ENCODE measurements at places on chromosomes 6 and 20.

GRCh38 chr20:417801-418342 is 9.8 kb downstream of the RBCK1 start:
- no peak for DNase-seq

DNA sequence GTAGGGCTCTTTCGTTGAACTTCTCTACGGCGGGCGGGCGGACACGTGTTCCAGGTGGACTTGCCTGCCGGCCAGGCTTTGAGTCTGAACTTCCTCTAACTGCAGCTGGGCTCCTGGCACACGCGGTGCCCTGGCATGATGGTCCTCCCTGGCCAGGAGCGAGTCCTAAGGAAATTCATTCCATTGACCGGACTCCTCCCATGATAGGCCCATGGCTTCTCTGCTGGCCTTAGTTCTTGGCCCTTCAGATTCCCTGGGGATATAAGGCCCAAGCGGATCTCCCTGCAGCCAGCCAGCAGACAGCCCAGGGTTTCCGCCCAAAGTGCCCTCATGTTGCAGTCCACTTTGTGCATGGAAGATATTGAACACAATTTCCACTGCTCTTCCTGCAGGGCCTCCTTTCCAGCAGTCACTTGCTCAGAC is 39.4 kb downstream of the TBC1D7 start:
- no peak for DNase-seq

DNA sequence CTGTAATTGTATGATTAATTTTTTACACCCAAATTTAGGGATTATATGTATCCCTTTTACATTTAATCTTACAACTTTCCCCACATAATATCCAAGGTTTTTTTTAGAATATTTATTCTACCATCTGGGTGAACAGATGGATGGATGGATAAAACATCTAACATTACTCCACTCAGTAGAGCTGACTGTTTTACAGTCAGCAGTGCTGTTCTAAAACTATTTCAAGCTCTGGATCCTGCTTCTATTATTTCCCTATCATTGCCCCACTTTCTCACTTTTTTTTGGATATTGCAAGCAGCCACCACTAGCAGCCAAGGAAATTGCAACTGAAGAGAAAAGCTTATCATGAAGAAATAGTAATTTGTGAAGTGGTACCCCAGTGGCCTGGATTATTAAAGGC is 173.7 kb downstream of the ARHGAP18 start:
- no peak for DNase-seq

GRCh38 chr6:166520905-166521834 is 65.3 kb downstream of the RAMACL start:
- no peak for DNase-seq

DNA sequence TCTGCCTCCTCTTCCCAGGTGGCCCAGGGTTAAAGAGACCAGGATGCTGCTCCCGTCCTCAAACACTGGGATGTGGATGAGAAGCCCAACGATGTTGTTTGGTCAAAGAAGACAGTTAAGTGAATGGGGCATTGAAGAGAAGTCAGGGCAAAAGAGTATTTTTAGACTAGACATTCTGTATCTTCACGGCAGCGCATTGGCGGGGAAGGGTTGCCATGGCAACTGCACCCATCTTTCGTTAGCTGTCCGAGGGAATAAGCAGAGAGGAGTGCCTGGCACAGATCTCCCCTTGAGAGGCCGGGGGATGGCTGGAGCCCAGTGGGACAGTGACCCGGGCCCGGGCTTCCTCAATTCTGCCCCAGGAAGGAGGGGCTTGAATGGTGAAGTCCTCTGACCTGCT is 56.4 kb upstream of the GPR31 start:
- no peak for DNase-seq

DNA sequence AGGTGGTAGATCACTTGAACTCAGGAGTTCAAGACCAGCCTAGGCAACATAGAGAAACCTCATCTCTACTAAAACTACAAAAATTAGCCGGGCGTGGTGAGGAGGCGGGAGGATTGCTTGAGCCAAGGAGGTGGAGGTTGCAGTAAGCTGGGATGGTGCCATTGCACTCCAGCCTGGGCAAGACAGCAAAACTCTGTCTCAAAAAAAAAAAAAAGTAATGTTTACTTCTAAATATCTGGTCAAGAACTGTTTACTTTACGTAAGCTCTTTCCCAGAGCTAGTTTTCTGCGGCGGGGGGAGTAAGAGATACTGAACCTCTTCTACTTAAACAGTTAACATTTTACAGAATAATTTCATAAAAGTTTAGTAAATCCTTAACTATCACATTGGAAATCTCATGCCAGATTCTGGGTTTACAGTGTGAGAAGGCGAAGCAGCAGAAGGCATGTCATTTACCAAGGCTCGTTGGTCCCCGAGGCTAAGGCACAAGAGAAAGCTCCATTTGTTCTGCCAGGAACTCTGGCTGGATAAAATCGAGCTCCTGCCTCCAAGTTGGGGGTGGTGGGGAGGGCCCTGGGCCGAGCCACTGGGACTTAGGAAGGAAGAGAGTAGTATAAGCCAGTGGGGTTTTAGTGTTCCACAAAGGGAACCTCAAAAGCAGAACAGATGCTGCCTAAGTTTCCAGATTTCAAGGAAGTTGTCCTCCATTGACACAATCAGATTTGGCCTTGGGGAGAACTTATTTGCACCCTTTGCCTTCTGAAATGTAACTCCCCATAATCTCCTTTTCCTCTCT is 41.7 kb downstream of the ARFGEF2 start:
- DNase-seq = no peak

GRCh38 chr6:109222848-109223247 is 127.5 kb downstream of the CEP57L1 start:
- no peak for DNase-seq

DNA sequence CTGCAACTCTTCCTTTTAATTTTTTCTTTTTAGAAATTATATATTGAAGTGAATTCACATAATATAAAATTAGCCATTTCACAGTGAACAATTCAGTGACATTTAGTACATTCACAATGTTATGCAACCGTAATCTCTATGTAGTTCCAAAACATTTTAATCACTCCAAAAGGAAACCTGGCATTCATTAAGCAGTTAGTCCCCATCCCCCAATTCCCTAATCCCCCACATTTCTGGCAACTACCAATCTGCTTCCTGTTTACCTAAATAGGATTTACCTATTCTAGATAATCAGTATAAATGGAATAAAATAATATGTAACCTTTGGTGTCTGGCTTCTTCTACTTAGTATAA is 8.5 kb upstream of the DDX27 start:
- DNase-seq = no peak

DNA sequence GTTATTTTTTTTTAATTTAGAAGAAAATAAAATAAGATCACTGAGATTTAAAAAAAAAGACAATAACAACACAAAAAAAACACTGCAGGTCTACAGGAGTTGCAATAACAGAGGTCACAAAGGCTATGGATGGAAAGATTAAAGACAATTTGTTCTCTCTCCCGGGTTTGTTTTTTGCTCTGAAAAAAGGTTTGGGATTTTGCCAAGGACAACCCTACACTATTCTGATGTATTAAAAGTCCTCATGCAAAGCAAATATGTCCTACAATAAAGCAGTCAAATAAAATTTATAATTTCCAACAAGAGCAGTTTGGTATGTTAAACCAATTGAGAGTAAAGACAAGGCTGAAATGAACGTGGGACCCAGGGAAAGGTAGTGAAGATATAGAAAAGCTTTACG is 55.6 kb downstream of the PTPRK start:
- no peak for DNase-seq

DNA sequence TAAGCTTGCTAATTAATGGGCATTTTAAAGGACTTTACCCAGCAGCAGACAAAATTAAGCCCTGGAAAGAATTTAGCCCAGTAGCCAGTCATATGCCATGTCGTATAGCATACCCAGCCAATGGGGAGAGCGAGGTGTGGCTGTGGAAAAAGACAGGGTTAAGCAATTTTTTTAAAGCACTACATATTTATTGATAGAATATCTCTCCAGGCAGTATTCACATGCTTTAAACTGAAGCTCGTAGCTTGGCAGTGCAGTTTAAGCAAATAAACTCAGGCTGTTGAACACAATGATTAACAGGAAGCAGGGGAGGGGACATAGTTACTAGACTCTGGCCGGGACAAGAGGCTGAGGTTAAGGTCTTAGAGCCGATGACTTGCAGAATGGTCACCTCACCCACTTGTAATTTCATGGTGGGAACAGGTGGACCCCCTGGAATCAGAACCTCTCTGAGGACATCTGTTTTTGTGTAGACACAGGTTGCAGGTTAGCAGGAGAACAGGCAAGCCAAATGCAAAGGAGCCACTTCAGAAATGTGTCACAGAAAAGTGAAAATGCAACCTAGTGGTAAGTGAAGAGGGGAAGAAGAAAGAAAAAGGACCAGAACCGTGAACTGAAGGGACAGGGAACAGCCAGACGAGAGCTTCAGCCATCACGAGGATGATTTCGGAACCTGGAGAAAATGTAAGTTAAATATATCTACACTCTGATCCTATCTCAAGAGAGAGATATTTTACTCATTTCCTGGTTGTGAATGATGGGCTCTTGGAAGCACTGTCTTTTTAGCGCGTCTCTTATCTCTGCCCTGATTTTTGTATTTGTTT is 7.2 kb downstream of the GCNT2 start:
- DNase-seq = no peak

- DNase-seq = no peak
Measured at GRCh38 chr20:32439132-32439829, 81.2 kb downstream of the ASXL1 start.

DNA sequence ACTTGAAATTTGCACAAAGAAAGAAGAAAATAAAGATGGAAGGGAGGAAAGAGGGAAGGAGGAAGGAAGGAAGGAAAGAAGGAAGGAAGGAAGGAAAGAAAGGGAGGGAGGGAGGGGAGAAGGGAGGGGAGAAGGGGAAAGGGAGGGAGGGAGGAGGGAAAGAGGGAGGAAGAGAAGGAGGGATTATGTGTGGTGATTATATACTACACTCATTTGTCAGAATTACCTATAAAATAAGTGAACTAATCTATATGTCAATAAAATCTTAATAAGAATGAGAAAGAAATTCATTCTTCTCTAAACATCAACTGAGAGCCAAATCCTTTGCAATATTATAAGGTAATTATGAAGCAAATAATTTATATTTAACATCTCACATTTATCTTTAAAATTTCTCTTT is 77.9 kb upstream of the TFAP2D start:
- no peak for DNase-seq

DNA sequence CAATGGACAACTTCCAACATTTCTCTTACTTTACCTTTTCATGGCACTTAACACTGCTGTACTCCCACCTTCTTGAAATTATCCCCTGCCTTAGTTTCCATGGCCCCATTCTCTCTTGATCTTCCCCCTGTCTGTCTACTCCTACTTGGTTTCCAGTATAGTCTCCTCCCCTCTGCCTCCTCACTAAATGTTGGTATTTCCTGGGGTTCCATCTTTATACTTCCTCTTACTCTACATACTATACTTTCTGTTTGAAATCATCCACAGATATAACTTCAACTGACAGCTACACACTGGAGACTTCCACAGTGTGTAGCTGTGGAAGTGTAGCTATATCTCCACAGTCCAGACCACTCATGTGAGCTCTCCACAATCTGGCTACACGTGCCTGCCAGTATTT is 13.5 kb downstream of the ZHX3 start:
- no peak for DNase-seq

DNA sequence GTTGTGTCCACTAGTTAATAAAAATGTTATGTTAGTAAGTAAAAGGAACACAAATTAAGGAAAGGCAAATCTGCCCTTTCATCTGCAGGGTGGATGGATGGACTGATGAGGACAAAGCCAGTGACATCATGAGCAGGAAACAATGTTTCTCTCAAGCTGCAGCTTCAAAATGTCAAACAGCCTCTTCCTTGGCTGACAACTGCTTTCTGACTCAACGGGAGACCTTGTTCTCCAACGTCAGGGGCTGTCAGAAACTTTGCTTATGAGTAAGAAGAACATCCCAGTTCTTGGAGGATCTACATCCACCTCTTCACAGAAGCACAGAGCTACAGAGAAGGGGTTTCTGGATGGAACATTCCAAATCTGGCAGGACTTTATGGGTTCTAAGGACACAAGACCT is 6.0 kb downstream of the CST2 start:
- DNase-seq = no peak

- DNase-seq = no peak
Measured at GRCh38 chr6:131054392-131055250, 8.4 kb downstream of the EPB41L2 start.

GRCh38 chr20:56676001-56676400 is 46.9 kb downstream of the TFAP2C start:
- no peak for DNase-seq

DNA sequence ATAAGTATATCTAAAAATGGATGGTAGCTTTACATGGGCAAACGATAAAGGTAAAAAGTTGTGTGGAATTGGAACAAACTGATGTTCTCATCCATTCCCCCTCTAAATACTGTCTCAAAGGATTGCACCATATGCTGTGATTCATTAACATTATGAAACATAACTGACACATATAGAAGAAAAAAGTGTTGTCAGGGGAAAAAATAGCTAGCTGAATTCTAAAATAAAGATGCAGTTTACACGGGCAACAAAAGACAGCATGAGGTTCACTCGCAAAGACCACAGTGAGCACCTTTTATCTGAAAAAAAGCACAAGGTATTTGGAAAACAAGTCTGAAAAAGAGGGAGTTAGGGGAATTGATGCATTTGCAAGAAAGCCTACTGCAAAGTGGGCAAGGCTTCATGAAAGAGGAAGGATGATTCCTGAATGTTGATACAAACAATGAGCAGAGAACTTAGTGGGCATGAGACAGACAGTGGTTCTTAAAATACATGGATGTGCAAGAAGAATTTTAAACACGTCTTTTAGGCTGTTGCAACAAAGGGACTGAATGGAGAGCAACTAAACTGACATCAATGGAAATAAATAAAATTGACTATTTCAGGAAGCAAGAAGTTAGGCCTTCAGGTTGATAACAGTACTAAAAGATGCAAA is 280.9 kb downstream of the KIF16B start:
- no peak for DNase-seq

DNA sequence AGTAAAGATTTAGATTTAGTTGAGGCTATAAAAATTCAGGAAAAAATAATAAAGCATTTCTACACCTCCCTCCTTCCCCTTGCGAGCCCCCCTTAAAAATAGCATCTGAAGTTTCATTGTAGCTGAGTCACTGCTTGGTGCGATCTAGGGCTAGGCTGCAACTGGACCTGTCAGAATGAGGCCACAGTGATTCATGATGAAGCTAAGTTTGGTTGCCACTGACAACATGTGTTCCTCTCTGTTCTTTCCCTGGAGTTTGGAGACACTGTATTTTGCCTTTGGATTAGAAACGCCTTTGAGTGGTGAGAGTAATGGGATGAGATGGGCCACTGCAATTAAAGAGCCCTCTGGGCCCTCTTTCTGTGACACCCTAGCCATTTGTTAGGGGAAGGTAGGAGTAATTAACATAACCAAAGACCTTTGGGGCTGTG is 334.1 kb downstream of the NRN1 start:
- DNase-seq = no peak

All from HEK293T (cell line).